ENCODE measurements at places on chromosomes 4 and X.

DNA sequence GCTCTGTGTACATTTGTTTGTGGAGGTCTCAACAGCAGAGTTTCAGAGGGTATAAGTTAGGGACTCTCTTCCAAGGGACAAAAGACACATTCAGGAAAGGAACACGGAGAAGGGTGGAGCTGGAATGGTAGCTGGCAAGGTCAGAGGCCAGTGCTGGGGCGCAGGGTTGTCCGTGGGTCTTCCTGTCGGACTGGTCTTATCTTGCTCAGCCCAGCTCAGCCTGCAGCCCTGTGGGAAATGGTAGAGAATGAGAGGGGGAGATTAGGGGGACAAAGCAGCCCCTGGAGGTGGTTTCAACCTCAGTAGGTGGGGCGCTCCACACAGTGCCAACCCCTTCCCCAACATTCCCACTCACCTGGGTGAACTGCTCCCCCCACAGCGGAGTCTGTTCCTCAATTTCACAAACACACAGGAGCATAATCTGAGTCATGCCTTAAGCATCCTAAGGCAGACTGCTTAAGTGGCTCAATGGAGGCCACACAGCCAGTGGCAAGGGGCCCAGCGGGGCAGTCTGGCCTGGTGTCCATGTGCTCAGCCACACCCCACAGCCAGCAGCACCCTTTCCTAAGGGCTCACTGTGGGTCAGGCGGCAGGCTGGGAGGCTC lies 6.9 kb upstream of the HDAC6 start:
- ATAC-seq: peak; percentile 48

DNA sequence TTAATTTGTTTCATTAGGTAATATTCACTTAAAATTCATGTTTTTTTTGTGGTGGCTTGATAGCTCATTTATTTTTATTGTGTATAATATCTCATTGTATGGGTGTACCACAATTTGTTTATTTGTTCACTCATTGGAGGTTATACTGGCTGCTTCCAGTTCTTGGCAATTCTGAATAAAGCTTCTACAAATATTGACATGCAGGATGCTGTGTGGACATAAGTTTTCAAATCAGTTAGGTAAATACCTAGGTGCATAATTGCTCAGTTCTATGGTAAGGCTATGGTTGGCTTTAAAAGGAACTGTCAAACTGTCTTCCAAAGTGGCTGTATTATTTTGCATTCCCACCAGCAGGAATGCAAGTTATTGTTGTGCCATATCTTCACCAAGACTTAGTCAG lies 504.5 kb upstream of the GALNTL6 start:
- ATAC-seq: no peak

DNA sequence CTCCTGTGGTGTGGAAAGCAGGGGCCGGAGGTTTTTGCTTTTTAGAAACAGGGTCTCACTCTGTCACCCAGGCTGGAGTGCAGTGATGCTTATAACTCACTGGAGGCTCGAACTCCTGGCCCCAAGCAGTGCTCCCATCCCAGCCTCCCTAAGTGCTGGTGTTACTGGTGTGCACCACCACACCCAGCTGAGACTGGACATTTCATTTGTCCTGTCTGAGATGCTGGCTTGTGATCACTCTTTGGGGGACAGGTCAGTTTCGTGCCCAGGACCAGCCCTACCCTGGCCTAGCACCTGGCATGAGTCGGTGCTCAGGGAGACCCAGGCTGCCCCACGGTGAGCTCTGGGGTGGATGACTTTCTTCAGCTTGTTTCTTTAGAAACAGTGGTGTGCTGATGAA lies 11.3 kb downstream of the PSAPL1 start:
- no peak for ATAC-seq

- ATAC-seq: no peak
These were observed 118.4 kb upstream of the LNX1 start for GRCh38 chr4:53709693-53710092.

- no peak for ATAC-seq
These were observed 315.6 kb downstream of the GPAT3 start for GRCh38 chr4:83851261-83852084.

DNA sequence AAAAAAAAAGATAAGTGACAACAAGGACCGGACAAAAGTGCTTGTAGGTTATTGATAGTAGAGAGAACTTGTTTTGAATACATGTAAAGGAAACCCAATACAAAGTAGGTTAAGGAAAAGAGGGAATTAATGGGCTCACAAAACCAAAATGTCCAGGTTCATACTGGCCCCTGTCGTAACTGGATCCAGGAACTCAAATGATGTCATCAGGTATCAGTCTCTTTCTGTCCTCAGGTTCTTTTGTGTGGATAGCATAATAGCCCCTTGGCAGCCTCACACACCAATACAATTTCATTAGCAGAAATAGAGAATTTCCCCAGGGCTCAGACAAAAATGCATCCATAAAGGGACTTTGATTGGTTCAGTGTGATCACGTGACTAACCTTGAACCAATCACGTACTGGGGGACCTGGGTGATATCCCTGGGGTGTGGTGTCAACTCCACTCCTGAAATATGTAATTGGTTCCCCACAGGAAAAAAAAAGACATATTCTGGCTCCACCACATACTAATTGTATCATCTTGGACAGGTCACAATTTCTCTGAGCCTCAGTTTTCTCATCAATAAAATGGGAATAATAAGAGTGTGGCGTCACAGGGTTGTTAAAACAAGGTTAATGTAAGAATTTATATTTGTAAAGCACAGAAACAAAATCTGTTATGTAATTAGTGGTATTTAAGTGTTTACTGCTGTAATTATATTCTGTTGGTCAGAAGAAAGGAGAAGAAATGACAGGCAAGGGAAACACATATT lies 174.8 kb downstream of the PDGFRA start:
- ATAC-seq: no peak

DNA sequence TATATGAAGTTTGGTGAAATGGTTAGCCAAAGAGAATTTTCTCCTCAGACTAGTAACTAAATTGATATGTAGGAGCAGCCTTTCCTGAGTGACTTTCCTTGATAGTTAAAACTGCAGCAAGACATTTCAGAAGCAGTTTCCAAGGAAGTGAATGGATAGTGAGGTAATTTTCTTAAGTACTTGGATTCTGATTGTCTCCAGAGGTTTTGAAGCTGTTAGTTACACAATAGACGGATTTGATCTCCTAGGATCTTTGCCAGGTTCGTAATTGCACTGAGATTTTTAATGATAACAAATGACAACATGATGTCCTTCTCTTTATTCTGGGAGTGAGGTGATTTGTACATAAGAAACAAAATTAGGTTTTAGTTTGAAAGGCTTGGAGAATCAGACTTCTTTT lies 29.2 kb downstream of the PRRG1 start:
- no peak for ATAC-seq

- ATAC-seq: no peak
These were observed 17.2 kb upstream of the DRD5 start for GRCh38 chr4:9764155-9764696.

DNA sequence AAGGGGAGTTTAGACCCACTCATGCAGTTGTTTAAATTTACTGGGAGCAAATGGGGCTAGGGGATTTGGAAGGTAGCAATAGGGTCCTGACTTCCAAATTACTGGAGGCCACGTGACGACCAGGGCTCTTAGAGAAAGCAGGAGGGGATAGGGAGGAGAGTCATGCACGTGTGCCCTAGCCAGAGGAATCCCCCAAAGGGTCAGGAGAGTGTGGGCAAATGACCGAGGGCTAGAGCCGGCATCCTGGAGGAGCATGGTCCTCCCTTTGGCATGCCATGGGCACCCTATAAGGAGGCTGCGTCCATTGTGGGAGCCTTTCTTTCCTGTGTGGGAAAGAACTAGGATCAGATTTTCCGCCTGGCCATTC lies 25.5 kb upstream of the GPC4 start:
- ATAC-seq: no peak

DNA sequence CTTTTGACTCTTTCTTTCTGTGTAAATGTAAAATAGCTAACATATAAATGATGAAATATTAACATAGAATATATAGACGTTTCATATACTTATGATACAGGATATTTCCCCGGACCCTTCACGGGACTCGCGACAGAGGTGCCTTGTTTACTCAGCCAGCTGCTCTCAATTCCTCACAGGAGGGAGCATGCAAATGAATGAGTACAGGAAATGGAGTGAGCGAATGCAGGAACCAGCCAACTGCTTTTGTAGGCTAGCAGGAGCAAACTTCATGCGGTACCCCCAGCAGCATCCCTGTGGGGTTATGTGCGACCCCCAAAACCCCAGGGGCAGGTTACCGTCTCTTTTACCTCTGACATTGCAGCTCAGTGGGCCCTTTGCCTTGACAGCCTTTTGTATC lies 110.3 kb upstream of the PDHA2 start:
- ATAC-seq: no peak

DNA sequence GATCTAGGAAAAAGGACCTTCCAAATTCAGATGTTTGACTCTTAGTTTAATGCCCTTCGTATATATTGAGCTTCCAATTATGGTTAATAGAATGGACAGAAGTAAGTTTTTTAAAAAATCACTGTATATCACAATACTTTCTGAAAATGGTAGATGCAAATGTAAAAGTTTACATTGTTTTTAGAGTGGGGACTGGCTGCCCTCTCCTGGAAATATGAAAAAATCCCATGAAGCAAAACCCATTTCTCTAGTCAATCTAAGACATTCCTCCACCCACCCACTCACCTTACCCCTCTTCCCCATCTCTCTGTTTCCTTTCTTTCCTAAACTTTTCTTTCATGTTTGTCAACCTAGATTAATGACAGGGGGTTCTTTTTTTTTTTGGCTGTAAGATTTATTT lies 134.5 kb downstream of the ARHGAP6 start:
- no peak for ATAC-seq

DNA sequence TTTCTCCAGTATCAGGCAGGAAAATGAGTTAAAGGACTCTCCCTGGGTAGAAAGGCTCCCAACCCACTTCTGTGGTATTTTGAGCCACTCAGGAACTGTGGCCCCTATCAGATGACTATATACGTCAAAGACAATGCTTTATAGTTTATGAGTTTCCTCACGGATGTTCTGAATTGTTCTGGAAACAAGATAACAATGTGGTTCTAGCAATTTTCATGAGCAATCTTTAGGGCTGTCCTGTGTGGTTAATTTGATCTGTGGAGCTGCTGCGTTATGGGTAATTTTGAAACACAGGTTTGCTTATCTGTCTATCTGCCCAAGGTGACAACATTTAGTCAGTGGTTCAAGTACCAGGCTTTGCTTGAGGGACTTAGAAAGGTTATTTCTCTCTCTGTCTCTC lies 46.7 kb upstream of the IL2 start:
- ATAC-seq: no peak
